Islet precursor cell (in vitro differentiated cells): ENCODE measurements at places on chromosomes 13 and 19.

GRCh38 chr13:97224544-97225300 lies 2.6 kb downstream of the MBNL2 start:
- DNase-seq: no peak

GRCh38 chr13:73514208-73514607 lies 455.4 kb downstream of the KLF5 start:
- DNase-seq: no peak

GRCh38 chr13:42603571-42603970 lies 29.6 kb downstream of the TNFSF11 start:
- no peak for DNase-seq

DNA sequence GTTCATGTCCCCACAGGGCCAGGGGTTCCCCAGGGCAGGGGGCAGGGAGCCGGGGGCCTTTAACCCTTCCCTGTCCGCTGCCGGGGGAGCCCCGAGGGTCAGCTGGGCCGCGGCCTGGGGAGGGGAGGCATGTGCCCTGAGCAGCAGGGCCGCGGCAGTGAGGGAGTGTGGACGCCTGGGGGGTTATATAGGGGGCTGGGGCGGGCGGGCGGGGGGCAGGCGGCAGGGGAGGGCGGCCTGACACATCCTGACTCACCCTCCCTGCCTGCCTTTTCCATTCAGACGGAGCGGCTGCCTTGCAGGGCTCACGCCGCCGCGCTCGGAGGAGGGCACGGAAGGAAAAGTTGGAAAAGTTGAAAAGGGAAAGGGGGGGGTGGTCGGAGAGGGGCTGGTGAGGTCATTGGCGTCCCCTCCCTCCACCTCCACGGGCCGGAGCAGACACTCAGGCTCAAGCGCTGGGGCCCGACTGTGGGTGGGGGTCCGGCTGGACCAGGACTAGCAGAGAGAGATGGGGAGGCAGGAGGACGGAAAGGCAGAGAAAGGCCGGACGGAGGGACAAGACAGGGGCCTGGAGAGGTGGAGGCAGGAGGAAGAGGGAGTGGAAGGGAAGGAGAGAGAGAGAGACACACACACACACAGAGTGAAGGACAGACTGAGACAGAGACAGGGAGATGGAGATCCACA lies at the start of gene IL11:
IL11 (minus strand) TSS at position 159 of the 684 bp plus-strand sequence; CDS start at position 6, 153 bp downstream.
- peak; percentile 94 for DNase-seq

DNA sequence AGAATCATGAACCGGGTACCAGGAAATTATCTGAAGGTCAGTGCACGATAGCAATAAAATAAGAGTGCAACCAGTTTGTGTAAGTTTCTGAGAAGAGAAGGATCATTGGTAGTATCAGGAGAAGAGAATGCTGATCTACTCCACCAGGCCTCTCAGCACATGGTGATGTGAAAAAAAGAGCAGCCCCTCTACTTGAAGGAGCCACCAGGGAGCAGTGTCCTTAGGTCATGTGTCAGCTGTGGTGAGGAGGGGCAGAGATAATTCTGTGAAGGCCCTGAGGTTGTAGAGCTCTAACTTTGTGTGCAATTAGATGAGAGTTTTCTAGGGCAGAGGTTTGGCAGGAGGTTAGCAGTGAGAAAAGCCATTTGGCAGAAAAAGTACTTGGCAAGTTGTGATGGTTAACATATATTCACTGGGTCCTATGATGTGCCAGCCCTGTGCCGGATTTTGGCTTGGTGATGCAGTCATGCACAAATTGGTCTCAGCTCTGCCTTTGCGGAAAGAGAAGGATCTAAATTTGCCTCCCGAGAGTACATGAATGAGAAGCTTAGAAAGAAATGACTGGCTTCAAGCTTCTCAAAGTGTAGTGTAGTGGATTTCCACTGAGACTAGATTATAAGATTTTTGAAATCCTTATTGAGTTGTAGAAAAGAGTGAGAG lies 19.2 kb upstream of the ZC3H13 start:
- DNase-seq: peak; percentile 57

GRCh38 chr13:34748073-34748472 lies 194.0 kb upstream of the NBEA start:
- no peak for DNase-seq

GRCh38 chr19:40335101-40335500 lies 13.1 kb downstream of the C19orf47 start:
- no peak for DNase-seq

- DNase-seq: peak; percentile 97
Observed at GRCh38 chr13:30872685-30873461, 33.2 kb upstream of the MEDAG start.

DNA sequence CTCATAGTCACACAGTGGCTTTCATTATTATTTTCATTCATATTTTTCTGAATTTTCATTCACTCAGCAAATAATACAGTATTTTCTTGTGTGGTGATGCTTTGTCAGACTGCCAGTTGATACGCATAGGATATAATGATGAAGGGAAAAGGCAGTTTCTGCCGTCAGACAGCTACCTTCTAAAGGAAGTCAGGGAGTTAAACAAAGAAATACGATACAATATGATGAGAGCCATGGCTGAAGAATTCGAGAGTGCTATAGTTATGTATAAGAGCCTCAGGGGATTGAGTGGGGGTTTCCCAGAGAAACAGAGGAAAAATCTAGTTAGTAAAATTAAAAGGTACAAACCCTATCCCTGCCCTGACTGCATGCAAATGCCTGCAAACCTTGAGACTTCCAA lies 479.1 kb downstream of the OLFM4 start:
- DNase-seq: no peak

GRCh38 chr19:13118424-13119193 lies 545 bp downstream of the NACC1 start:
- DNase-seq: peak; percentile 95

DNA sequence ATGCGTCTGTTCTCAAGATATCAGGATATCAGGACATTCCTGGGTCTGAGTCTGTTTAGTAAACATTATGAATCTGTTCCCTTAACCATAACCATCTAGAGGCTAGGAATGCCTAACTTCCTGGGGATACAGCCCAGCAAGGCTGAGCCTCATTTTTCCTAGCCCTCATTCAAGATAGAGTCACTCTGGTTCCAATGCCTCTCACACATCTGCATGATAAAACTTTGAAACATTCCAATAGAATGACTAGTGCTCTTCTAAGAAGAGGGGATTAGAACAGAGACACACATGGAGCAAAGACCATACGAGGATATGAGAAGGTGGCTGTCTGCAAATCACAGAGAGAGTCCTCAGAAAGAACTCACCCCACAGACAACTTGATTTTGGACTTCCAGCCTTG lies 20.6 kb upstream of the CABP5 start:
- DNase-seq: no peak

DNA sequence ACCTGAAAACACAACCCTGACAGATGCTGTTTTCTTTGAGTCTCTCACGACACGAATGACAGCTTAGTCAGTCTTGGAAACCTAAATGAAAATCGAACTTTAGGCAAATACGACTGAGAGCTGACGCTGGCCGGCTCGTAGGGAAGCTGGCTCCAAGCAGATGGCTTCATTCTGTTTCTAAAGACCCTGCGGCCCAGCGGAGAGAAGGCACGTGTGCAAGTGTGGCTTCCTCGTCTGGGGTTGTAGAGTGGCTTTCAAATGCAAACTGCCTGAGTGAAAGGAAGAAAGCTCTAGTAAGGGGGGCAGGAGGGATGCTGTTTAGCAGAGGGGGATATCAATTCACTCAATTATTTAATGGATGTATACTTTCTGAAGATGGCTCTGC lies 26.1 kb upstream of the TIMM44 start:
- DNase-seq: no peak

- DNase-seq: no peak
Observed at GRCh38 chr13:21518617-21519144, 59.6 kb upstream of the ZDHHC20 start.

- peak; percentile 76 for DNase-seq
Observed at GRCh38 chr13:51328488-51328887, 11.0 kb upstream of the SERPINE3 start.

- no peak for DNase-seq
Observed at GRCh38 chr19:46605356-46605821, 4.3 kb downstream of the CALM3 start.

GRCh38 chr13:78592584-78592983 lies 10.8 kb downstream of the POU4F1 start:
- no peak for DNase-seq

DNA sequence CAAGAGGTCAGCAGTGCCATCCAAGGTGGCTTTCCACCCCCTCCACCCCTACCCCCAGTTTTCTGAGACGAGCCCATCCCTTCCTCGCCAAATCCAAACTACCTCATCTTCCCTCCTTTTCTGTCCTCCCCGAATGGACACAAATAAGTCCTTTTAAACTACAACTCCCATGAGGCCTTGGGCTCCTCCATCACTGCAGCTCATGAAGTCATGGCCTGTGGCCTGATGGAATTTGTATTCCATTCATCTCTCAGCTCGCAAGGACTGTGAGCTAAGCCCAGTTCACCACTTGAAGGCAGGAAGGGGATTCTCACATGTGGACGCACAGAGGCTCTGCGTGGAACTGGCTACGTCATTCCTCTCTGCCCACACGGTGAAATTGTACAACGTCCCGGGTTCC lies 12.5 kb downstream of the PTPRH start:
- no peak for DNase-seq

DNA sequence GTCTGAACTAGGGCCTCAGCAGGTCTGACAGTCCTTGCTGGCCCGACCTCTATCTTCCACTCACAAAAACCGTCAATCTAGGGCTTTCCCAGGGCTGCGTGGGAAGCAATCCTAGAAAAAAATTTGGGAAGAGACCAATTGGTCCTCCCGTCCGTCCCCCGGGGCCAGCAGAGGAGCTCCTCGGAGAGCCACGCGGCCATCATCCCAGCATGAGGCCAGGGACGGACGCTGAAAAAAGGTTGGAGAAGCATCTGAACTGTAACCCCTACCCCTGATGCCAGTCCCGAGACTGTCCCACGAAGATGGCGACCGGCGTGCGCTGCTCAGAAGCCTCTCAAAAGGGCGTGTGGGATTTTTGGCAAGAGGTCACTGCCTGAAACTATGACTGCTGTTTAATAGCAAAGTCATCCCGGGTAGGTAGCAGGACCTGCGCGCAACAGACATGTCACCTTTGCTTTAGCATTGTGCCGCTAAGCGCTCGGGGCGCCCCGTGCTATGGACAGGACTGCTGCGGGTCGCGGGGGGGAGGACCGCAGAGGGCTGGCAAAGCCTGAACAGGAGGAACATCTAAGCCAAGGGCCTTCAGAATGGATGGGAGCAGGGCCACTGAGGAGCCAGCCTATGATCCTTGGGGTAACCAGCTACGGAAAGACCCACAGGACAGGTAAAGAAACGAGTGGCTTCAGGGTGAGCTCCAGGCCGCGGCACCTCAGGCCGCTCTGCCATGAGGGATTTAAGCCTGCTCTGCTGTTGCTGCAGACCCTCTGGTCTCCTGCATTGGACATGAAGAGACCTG lies 10.6 kb downstream of the AKAP8 start:
- no peak for DNase-seq

DNA sequence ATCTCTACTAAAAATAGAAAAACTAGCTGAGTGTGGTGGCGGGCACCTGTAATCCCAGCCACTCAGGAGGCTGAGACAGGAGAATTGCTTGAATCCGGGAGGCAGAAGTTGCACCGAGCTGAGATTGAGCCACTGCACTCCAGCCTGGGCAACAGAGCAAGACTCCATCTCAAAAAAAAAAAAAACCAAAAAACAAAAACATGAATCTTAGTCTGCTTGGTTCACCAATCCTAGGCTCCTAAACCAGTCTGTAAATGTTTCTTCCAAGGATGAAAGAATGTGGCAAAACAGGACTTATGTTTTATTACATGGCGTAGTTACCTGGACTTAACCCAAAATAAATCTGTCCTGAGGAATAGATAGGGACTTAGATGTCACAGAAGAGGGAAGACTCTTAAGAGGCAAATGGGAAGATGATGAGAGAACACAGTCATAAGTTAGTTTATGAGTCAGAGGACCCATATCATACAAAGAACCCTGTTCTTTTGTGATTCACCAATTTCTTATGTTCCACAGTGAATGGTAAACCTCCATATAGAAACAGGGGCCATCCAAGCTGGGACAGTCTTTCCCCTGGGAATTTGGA lies 6.9 kb upstream of the FBXL3 start:
- no peak for DNase-seq

- DNase-seq: no peak
Observed at GRCh38 chr19:3097442-3097871, 3.3 kb downstream of the GNA11 start.

GRCh38 chr13:107461751-107462150 lies 753.6 kb downstream of the LIG4 start:
- DNase-seq: no peak

GRCh38 chr19:3368441-3368795 lies 2.0 kb downstream of the NFIC start:
- DNase-seq: no peak

DNA sequence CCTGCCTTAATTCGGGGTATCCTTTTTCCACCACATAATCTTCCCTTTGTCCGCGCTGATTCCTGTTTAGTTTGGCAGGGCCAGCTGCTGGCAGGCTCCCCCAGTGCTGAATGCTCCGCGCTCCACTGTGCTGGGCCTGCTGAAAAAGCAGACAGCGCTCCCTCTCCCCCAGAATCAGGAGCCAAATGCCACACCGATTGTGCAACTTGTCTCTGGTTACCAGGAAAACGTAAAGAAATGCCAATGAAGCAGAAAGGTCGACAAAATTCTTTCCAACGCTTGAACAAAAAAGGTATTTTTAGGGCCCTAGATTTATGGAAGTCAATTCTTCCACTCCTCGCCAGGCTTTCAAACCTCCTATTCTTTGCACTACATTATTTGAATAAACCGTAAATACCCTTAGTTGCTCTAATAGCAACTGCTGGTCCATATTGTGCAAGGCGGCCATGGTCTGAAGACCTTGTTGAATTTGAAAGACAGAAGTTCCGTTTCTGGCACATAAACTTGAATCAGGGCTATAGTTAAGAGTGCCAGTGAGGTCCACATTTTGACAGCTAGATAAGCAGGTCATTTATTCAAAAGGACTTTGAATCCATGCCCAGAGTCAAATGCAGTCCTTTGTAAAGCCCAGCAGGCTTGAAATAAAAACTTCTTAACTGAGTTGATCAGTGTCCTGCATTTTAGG lies 206.7 kb upstream of the RFC3 start:
- DNase-seq: no peak

DNA sequence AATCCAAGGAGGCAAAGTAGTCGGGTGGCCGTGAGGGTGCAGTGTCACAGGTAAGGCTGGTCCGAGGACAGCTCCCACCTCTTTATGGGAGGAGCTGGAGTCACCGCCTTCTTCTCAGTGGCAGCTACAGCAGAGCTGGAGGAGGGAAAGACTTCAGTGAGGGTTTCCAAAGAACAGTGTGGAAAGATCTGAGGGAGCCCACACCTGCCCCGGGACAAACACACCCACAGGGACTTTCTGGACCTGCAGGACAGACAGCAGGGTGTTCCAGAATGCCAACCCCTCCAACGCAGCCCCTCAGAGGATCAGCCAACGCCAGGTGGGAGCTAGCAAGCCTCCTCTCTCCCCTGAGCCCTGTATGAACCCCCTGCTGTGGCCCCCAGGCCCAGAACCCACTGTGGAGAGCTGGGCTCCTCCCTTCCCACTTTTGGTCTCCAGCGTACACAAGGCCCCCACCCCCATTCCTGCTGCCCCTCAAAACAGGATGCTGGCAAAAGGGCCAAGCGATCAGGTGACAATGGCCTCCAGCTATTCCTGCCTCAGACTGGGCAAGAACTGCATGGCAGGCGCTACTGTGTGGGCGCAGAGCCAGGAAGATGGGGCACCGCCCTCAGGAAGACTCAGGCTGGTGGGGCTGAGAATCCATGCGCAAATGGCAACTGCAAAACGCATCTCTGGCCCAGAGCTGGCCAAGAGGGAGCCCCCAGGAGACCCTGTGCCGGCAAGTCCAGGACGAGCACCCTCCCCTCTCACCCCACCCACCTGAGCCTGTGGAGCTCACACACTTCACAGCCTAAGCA lies 3.5 kb upstream of the CD320 start:
- DNase-seq: no peak
